ENCODE measurements at places on chromosomes 5 and 9.

- peak; percentile 40 for DNase-seq
Measured at GRCh38 chr5:125696762-125697161, 726.4 kb upstream of the GRAMD2B start.

GRCh38 chr5:34698754-34699153 lies 42.6 kb downstream of the RAI14 start:
- no peak for DNase-seq

DNA sequence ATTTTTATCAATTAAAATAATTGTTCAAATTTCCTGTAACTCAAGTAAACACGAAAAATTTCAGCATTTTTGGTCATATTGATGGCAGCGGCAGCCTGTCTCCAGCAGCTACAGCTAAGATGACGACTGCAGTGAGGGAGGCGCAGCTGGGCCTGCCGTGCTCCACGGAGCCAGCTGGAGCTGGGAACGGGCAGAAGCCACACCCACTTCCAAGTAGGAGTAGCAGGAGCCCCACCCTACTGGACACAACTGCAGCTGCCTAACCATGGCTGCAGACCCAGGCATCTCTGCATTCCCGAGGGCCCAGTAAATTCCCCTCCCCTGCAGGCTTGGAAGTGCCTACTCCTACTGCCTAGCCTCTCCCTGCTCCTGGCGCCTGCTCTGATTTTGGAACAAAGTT lies 2031.7 kb downstream of the EFNA5 start:
- peak; percentile 8 for DNase-seq

DNA sequence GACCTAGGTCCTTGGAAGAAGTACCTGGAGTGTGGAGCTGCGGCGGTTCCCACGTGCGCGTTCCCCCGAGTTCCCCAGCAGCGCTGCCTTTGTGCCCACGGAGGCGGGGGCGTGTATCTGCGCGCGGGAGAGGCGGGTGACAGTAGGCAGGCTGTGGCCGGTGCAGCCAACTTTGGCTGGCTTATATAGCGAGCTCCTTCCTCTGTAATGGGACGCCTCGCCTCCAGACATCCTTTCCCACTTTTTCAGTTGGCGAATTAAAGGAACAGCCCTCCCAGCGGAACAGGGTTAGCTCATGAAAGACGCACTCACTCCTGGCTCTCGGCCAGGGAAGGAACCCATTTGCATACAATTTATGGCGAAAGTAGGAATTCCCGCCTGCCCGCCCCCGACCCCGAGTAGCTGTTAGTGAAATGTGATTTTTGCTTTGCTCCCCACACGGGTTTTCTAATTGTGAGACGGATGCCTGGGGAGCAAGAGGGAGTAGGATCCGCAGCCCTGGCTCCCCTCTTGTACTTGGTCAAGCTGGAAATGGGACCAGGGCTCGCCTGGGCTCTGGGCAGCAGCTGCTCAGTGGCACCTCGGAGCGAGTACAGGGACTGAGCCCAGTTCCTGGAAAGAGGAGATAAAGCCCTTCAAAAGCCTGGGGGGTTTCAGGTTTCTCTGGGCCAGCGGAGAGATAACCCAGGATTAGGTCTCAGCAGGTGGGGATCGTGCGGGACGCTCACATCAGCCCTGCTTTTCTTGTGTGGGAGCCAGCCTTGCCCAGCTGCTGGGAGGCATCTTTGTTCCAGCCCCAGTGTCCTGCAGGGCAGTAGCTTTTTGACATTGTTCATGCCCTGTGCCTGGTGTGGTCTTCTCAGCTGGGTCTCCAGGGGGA lies at the start of gene TNC:
Gene TNC, minus strand, starts transcription at position 159 of the 880 bp plus-strand sequence. CDS start 27,139 bp downstream, outside the sequence.
- no peak for DNase-seq

DNA sequence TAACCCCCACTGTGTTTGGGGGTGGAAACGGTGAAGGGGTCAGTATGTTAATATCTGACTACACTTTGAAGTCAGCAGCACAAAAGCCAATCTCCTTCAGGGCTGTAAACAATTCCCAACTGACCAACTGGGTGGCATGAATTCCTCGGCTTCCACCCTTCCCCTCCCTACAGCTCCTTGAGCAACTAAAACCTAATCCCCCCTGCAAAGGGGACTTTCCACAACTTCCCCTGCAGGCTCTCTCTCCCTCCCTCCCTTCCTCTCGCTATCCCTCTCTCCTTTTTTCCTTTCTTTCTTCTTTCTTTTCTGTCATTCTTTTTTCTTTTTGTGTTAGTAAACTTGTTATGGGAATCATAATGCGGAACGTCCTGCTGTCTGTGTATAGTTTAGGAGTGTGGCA lies 65.1 kb upstream of the PTCH1 start:
- DNase-seq, result no peak

DNA sequence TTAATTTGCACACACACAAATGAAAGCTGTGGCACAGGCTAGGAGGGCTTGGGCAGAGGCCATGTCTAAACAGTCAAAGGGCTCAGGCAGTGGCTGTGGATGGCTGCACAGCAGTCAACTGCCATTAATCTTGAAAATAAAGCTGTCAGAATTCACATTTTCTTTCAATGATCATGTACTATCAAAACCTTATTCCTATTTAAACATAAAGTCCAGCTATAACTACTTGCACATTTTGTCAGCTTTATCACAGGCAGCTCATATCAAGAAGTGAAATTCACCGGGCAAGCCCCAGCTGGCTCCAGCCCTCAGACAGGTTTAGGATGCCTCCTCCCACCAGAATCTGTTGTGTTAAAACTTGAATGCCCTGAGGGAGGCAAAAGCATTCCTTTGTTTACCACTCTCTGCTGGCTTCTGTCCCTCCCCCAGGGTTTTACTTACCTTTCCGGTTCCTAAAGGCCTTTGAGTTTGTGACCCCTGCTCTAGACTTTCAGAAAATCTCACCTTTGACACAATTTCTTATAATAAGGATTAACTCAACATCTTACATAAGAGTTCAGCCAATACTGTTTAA lies 54.9 kb upstream of the GRAMD2B start:
- DNase-seq, result no peak

GRCh38 chr9:89801341-89801740 lies 196.5 kb downstream of the GADD45G start:
- no peak for DNase-seq

- no peak for DNase-seq
Measured at GRCh38 chr5:160269017-160269416, 39.7 kb downstream of the FABP6 start.

Data from HS-27A (cell line).